ENCODE measurements at places on chromosomes 1 and 21.
A peak's percentile ranks its signal among the peaks of the same experiment; 100 is the strongest.

DNA sequence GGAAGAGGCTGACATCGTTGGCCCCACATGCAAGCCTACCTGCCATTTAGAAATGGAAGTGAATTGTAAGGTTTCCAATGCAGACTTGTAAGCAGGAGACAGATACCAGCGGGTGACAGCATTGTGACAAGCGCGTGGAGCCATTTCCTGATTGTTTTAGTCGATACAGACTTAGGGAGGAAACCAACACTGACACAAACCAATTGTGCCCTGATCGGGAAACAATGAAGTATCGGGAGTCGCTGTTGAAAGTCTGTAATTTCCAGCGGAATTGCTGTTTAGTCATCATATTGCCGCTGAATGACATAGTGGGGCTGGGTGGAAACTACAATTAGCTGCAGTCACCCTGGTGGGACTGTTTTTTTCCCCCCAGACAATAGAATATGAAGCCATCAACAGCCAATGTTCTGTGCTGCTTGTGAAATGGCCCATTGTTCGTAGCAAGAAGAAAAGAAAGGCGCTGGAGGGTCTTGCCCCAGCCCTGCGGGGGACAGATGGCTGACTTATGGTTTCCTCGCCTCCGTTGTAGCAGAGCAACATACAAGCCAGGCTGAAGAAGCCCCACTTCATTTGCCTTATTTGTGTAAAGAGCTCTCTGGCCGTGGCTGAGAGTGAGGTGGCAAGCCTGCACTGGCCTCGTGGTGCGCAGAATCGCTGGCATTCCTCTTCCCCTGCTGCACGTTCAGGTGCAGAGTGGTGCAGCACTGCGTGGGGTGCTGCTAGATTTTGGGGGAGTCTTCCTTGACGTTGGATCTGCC is 462.7 kb downstream of the CAMTA1 start:
- DNase-seq, result no peak

DNA sequence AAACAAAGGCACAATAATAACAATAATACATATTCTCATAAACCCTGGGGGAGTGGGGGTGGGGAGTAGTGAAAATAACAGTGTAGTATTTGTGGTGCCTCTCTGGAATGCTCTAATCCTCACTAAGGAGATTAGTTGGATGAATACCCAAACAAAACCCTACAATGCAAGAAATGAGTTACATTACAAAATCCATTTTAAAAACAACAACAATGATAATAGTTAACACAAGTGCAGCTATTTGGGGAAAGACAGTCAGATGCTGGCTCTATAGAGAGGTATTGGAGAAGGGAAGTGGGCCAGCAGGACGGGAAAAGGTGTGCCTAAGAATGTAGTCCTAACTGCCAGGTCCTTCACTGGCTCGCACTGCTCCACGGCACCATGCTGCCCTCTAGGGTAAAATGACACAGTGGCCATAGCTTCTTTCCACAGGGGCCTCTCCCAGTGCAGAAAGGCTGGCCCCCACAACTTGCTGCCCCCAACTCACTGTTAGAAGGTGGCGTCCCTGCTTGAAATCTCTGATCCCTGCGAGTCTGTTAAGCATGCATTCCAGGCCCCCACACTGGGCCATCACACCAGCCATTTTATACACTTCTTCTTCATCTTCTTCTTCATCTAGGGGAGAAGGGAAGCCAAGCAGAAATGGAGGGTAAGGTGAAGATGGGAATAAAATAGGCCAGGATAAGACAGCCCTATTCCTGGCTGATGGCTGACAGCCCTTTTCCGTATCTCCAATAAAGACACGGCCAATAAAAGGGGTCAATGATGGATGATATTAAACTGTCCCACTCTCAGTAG is 113.8 kb downstream of the UBR4 start:
- no peak for DNase-seq

GRCh38 chr1:232404981-232405731 is 224.8 kb downstream of the SIPA1L2 start:
- no peak for DNase-seq

- no peak for DNase-seq
These were observed 143.9 kb downstream of the NOS1AP start for GRCh38 chr1:162213281-162213912.

- DNase-seq, result no peak
These were observed 23.8 kb upstream of the COL18A1 start for GRCh38 chr21:45381036-45381787.

GRCh38 chr1:234665975-234666605 is 56.1 kb upstream of the IRF2BP2 start:
- DNase-seq, result peak; percentile 39

DNA sequence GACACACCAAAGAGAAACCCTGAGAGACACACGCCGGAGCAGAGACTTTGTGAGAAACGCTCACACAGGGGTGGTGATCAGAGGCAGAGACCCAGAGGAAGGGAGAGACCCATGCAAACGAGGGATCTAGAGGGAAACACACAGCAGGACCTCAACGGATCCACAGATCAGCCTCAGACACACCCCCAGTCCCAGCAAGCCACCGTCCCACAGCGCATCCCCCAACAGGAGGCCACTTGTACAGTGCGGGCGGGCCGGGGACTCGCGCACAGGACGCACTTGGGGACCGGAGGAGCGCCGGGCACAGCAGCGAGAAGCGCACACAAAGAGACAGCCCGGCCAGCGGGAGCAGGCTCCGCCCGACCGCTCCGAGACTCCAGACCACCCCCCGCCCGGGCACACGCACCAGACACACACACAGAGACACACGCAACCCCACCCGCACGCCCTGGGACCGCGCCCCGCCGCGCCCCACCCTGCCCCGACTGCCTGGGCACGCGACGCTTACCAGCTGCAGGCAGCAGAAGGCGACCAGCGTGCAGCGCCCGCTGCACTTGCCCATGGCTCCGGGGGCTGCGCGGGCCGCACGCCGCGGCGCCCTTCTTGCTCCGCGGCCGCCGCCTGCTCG is 587 bp downstream of the NKAIN1 start:
- no peak for DNase-seq

GRCh38 chr1:160777486-160778089 is 18.4 kb upstream of the LY9 start:
- no peak for DNase-seq

DNA sequence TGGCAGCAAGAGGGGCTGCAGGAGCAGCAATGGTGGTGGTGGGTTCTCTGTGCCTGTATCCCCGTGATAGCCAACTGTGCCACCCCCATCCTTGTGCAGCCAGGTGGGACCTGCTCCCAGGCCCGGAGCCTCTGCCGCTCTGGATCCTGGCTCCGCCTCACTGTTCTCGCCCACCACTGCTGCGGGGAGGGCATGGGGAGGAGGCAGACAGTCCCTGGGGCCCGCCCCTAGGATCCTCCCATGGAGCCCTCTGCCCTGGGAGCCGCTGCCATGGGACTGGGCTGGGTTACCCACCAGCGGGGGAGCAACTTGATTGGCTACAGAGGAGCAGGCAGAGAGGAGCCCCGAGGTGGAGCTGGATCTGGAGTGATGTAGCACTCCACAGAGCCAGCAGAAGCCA is 31.6 kb downstream of the CD1D start:
- no peak for DNase-seq

- DNase-seq, result peak; percentile 94
These were observed 19.2 kb downstream of the EFCAB14 start for GRCh38 chr1:46699666-46700065.

GRCh38 chr1:154191990-154192461 is at the start of gene TPM3:
TSS of gene TPM3 (minus strand) at chr1:154192100. CDS start at chr1:154192018, 82 bp downstream.
- peak; percentile 87 for DNase-seq

- no peak for DNase-seq
These were observed 71.4 kb downstream of the FNBP1L start for GRCh38 chr1:93519199-93519829.

GRCh38 chr1:116889380-116889779 is 20.3 kb upstream of the PTGFRN start:
- peak; percentile 29 for DNase-seq

DNA sequence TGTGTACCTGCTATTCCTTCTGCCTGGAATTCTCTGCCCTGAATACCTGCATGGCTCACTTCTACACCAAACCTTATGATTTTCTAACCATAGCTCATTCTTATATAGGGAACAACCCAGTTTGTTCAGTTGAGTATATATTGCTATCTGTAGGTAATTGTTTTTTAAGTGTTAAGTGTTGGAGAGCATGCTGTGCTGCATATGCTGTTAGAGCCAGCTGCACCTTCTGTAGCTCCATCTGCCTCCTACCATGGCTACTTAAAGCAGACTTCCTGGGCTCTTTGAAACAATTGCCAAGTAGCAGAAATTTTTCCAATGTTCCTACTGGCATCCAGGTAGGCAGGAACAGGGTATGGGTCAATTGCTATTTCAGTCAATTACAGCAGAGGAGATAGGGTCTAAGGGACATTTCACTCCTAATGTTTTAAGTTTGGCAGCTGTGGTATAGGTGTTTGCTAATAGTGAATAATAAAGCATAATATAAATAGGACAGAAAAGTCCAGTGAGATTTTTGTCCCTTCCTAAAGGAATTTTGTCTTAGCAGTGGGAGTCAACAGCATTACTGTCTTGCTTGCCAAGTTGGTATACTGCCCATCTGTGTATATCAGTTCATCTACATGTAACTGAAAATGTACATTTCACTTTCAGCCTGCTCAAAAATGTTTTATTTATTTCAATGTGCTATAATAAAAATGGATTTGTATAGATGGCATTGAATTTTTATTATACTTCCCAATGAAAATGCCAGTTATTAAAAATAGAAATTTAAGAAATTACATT is 34.0 kb upstream of the C1orf115 start:
- DNase-seq, result no peak

DNA sequence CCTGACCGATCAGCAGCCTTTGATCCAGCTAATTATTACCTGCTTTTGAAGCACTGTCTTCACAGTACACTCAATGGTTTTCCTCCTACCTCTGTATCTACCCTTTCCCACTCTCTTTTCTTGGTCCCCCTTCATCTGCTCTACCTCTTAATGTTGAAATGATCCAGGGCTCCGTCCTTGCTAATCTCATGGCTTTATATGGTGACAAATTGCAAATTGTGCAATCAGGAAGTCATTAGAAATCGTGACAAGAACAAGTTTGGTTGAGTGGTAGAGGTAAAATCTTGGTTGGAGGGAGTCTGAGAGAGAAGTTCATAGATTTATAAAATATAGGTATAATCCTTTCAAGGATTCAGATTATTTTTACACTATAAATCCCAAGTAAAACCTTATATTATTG is 9.6 kb upstream of the CYB5R1 start:
- peak; percentile 68 for DNase-seq

GRCh38 chr1:221328371-221328770 is 413.5 kb downstream of the DUSP10 start:
- DNase-seq, result no peak

- DNase-seq, result no peak
These were observed 1.7 kb upstream of the C1orf185 start for GRCh38 chr1:51100264-51100880.

DNA sequence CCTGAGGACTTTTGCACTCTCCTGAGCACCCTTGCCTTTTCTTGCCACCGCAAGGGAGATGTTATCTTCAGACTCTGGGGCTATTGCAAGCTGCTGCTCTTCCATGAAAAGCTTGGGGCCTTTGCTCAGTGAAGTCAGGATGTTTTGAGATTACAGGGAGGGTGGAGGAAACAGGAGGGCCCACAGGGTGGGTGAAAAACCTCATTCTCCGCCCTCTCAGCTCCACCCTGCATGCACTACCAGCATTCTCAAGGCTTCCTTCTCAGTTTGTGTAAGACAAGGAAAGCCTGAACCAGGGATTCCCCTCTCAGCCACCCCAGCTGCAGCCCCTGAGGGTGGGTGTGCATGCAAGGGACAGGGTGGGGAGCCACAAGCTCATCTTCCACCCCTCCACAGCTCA is 25.8 kb upstream of the ZNF648 start:
- no peak for DNase-seq

- no peak for DNase-seq
These were observed 801.3 kb upstream of the ADGRL4 start for GRCh38 chr1:79807816-79808215.

GRCh38 chr1:190328361-190328760 is 149.3 kb downstream of the BRINP3 start:
- no peak for DNase-seq

GRCh38 chr1:30906631-30907441 is 1.7 kb downstream of the SDC3 start:
- no peak for DNase-seq

GRCh38 chr1:182374101-182374834 is 17.3 kb downstream of the GLUL start:
- DNase-seq, result no peak

- peak; percentile 76 for DNase-seq
These were observed 22.4 kb upstream of the SYNC start for GRCh38 chr1:32724678-32725614.

GRCh38 chr1:108125312-108126138 is 74.6 kb downstream of the SLC25A24 start:
- DNase-seq, result peak; percentile 52

DNA sequence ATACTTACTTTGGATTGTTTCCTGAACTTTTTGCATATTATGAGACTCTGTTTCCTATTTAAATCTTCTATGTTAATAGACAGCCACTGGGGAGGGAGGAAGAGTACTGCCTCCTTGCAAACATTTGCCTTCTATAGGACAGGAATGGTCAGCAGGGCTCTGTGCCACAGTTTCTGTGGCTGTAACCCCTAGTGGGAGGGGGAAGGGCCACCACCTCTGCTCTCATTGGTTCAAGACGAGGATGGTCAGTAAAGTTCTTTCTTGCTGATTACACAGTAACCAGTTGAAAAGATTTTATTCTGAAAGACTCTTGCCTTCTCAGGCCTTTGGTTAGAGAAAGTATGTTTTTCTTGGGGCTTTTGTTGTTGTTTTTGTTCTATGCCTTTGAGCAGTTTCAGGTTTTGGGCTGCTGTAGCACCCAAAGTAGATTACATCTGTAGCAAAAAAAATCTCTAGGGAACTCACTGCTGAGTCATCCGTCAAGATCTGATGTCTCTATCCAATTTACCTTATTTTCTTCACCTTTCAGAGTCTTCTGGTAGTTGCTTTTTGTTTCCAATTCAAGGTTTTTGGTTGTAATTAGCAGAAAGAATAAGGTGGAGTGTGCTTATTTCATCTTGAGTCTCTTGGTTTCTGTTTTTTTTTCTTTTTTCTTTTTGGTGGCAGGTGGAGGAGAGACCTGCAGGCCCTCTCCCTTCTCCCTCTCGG is 23.1 kb downstream of the SLC35A3 start:
- no peak for DNase-seq

DNA sequence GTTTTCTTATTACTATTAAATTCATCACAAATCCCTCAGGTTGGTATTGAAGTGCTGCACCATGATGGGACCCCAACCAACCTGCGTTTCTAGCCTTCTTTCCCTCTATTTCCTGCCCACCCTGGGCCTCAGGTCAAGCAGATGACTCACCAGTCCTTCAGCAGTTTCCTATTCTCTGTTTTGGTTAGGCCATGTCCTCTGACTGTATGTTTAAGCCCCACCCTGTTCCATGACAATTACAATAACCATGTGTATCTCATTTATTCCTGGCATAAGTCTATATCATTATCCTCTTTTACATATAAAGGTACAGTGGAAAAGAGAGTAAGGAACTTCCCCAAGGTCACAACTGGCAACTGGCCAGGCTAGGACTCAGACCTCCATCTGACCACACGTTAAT is 5.3 kb upstream of the FAM78B start:
- DNase-seq, result no peak

Data from MV-4-11 (cell line).